ENCODE measurements at places on chromosomes 5 and 9. TPM values are rescaled to one million over a fixed set of nuclear protein-coding genes. Genes with fewer than 3 reads are reported as not detected.

Gene TRIM36
- total RNA-seq: 47.5 TPM

Gene PCDHGA3
- total RNA-seq: 14.8 TPM

Gene DMRT3
- 0.55 TPM for total RNA-seq

Gene TSLP
- 0.42 TPM for total RNA-seq

Gene KIF4B
- total RNA-seq: 0.66 TPM

Gene ELAVL2
- 108 TPM for total RNA-seq

Gene GLRA1
- total RNA-seq: 1.8 TPM

Gene C9orf50
- 1.1 TPM for total RNA-seq

Gene CDKN2A
- total RNA-seq: 4.4 TPM
